ENCODE measurements at places on chromosomes 2 and 18.

DNA sequence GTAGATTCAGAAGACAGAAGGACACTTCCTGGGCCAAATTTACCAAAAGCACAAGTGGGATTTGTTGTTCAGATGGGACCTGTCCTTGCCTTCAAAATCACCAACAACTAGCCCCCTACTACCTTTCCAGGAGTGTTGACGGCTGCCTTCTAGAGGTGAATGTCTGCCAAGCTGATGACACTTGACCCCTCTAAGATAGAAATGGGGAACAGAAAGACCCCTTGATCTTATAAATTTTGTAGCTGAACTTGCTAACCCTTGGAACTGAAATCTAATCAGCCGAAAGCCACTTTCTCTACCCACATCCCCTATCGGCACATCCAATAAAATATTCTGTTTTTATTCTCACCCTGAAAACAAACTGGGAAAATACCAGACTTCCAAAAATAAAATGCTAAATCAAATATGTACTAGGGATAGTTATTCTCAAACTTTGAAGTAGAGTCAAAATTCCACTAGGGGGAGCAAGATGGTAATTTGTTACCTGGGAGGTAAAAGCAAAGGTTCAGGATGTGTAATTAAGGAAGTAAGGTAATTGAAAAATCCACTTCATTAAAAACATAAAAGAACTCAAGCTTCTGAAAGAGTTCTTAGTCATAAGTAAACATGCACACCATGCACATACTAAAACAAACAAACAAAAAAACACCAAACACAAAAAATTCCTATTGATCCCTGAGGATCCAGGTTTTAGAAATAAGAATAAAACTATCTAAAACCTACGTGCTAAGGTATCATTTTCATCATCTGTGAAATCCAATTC, 119.2 kb downstream of the ANKRD44 start:
- DNase-seq: no peak

- DNase-seq: no peak
These were observed 11.8 kb upstream of the TWSG1 start for GRCh38 chr18:9322744-9323143.

GRCh38 chr2:203484266-203485112, 50.6 kb downstream of the RAPH1 start:
- DNase-seq: no peak

GRCh38 chr2:183292028-183292427, 167.8 kb downstream of the NUP35 start:
- no peak for DNase-seq

DNA sequence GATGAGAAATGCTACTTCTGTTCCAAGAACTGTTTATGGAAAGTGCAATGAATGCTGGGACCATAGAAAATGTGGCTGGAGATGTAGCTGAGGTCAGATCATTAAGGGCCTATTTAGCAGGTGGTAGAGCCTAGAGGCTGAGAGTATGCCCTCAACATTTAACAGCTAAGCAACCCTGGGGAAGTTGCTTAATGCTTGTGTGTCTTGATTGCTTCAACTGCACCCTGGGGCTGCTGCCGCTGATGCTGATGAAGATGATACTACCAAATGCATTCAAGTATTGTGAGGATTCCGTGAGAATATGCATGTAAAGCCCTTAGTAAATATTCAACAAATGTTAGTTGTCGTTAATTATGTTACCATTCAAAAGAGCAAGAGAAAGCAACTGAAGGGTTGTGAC, 273.2 kb downstream of the BCL11A start:
- no peak for DNase-seq

DNA sequence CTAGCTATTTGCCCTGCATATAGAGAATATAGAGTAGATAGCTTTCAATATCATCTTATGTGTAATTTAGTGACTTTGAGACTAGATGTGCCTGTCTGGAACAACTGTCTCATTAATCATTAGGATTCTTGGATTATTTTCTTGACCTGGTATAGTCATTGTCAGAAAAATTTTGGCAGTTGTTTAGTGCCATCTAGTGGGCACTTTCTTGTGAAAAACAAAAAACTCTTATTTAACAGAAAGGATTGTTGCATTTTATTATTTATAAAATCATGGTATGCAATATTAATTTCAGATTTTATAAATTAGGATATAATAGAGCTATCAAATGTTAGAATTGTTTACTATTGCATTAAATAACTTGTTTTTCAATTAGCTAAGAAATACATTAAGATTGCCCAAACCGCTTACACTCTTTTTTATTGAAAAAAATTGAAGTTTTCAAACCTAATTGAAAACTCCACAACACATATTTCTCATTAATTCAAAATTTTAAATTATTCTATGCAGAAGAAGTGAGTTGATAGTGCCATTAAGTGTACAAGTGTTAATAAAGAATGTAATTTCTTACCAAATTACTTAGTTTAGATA, 80.3 kb downstream of the DYNAP start:
- DNase-seq: no peak

GRCh38 chr2:165408186-165408585, 61.3 kb upstream of the CSRNP3 start:
- DNase-seq: no peak

DNA sequence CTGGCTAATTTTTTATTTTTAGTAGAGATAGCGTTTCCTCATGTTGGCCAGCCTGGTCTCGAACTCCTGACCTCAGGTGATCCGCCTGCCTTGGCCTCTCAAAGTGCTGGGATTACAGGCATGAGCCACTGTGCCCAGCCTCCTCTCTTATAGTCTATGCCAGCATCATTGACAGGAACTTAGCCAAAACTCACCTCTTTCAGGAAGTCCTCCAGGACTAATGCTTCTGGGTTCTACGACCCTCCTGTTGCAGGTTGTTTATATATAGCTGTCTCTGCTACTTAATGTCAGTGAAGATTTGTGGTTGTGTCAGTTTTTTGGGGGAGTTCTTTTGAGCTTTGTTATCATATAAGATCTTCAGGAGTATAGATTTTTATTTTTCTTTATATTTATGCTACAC, 112.1 kb upstream of the CDC42EP3 start:
- DNase-seq: no peak

- no peak for DNase-seq
These were observed 17.1 kb upstream of the CAB39 start for GRCh38 chr2:230695551-230695950.

- DNase-seq: no peak
These were observed 48.0 kb downstream of the CDK15 start for GRCh38 chr2:201854221-201854801.

DNA sequence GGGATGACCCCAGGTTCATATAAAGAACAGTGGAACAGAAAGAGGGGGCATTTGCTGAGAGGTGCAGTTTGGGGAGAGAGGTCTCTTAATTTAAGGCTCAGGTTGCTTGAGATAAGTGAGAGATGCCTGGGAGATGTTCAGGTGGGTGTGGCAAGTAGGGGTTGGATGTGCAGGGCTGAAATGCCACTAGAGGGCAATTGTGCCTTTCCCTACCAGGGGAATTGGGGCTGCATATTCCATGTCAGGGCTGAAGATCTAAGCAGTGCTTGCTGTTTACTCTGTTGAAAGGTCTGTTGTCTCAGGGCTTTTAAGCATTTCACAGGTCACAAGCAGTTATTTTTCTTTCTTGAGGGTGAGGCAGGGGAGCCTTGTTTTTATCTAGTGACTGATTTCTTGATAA, 7.8 kb downstream of the CCDC85A start:
- DNase-seq: no peak

DNA sequence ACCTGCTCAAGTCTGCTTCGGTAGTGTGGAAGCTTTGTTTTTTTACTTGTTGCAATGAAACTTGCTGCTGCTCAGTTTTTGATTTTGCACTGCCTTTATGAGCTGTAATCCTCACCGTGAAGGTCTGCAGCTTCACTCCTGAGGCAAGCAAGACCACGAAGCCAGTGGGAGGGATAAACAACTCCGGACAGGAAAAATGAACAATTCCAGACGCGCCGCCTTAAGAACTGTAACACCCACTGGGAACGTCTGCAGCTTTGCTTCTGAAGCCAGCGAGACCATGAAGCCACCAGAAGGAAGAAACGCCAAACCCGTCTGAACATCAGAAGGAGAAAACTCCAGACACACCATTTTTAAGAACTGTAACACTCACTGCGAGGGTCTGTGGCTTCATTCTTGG, 245.7 kb upstream of the REG3G start:
- no peak for DNase-seq
